ENCODE measurements at places on chromosomes 2 and 18. TPM values are rescaled to one million over a fixed set of nuclear protein-coding genes. Genes with fewer than 3 reads are reported as not detected.

DNA sequence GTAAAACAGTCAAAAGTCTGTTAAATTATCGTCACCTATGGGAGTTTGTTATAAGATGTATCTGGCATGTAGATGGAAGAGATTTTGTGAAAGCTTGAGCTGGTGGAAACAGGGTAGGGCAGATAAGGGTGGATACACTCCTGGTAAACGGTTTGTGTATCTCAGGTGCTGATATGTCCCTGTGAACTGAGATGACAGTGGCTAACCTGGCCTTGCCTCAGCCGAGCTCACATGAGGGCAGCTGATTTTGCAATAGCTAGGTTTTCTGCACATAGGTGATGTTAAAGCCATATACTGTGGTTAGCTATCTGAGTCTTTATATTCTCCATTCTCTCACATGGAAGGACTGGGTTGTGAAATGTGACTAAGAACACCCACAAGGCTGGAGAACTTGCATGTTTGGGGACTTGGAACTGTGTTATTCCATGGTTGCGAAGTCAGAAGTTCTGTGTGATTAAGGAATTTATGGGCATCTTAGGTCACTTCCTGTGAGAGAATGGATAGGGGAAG, 205.1 kb downstream of the TPGS2 start:
- DNase-seq: no peak

DNA sequence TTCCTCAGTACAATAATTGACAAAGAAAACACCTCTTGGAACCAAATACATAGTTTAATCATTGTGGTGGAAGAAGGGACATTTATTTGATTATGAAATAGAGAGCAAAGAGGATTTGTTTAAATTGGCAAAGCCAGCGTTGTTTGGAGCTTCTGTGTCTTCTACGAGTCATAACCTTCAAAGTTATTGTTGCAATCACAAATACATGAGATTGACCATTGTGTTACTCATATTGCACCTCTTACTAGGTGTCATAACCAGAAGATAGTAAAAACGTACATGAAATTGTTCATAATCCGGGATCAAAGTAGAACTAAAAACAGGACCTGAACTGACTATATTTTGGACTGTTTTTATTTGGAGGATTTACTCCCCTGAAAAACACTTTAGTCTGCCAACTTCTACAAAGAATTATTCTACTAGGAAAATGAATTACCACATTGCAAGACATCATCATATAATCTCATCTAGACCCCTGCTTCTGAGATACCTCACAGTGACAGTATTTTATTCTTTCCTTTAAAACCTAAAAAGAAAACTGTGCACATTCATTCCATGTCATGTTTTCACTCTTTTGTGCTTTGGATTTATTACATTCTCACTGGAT, 151.7 kb upstream of the KLF7 start:
- no peak for DNase-seq

DNA sequence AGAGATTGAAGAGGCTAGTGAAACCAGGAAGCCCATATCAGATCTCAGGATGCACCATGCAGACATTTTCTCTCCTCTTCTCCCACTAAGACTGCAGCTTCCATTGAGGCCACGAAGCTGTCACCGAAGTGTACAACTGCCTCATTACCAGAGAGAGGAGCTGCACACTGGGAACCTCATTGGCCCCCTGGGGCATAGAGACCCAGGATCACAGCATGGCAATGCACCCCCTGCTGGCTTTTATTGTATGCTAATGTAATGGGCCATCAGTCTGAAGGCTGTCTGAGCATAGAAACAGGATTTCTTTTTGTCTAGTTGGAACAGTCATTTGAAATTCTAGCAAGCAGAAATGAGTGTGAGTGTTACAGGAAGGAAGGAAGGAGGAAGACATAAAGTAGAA, 861.6 kb upstream of the CELF4 start:
- DNase-seq: no peak

DNA sequence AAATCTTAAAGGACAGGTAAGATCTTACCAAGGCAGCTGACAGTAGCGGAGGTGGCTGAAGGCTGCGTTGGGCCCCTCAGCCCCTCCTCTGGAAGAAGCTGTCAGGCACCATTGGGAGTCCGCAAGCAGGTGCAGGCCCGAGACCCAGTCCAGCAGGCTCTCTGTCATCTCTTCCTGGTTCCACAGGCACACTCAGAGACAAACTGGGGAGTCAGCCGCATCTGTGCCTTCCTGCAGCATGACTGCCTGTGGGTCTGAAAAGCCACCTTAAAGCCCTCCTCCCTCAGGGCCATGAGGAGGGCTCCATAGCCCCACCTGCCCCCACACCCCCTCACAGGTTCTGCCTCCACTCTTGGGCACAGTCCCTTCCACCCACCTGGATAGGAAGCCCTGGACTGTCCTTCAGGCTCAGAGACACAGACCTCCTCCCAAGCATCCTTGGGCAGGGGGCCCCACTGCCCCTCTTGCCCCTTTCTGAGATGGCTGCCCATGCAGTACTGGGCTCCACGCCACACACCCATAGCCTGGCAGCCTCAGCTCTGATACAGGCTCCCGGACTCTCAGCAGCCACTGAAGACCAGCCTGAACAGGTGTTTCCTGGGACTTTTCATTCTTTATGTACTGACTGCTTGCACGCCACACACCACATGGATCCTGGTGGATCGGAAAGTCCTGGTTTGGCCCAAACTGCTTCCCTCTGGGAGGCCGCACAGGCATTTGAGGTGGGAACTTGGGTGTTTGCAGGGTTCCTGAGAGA, 239.8 kb downstream of the SEPTIN10 start:
- no peak for DNase-seq

GRCh38 chr2:73359915-73360697, 25.5 kb upstream of the ALMS1 start:
- DNase-seq: no peak

DNA sequence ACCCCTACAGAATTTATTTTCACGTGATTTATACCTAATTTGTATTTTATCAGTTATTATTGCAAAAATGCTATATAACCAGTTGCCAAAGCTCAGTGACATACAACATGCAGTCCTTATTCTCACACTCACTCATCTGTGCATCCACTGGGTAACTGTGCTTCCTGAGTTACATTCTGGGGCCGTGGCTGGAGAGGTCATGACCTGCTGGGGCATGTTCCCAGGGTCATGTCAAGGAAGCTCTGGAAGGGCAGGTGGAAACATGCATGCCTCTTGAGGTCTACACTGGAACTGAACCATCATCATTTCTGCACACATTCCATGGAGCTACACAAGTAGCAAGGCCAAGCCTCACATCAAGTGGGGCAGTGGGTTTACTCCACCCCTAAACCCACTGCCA, 715.5 kb downstream of the CNTNAP5 start:
- no peak for DNase-seq

DNA sequence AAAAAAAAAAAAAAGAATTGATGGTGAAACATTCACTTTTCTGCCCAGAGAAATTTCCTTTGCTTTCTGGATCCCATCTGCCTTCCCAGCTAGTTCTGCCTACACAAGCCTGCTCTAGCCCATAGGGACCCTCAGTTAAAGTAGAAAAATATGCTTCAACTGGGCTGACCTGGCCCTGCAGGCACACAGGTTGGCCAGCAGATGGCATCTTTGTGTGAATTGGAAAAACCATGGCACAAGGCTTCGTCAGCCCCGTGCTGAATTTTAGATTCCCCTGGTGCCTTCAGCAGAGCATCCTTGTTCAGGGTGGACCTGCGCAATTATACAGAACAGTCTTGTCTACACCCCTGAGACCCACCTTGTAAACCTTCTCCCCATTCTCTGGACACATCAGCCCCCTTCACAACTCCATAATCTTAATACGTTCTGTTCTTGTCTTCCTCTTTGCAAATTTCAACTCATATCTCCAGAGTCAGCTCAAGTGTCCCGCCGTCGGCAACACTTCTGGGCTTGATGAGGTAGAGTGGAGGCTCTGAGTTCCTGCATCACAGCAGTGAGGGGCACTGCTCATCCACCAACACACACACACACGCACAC, 114.5 kb downstream of the INSIG2 start:
- peak; percentile 45 for DNase-seq

DNA sequence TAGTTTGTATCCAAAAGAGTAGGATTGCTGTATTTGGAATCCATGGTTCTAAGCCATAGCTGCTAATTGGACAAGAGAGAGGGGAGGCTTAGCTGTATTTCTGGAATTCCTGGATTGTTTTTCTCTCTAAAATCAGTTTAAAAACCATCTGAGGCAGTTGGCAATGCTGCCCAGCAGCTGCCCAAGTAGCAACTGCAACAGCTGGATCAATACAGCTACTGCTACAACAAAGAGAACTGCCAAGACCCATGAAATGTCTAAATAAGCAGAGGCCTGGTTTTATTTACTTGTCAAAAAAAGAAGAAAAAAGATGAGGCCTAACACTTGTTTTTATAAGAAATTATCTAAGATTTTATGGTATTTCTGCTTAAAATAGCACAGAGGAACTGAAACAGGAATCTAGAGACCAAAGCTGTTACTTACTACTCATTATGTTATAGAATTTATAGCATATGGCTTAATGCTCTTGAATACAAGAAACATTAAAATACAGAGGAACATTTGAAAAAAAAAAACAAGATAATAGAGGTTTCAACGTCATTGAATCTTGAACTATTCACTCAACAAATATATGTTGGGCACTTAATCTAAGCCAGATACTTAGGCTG, 39.1 kb downstream of the TMEFF2 start:
- no peak for DNase-seq

GRCh38 chr18:6653880-6654279, 75.6 kb upstream of the ARHGAP28 start:
- DNase-seq: no peak

DNA sequence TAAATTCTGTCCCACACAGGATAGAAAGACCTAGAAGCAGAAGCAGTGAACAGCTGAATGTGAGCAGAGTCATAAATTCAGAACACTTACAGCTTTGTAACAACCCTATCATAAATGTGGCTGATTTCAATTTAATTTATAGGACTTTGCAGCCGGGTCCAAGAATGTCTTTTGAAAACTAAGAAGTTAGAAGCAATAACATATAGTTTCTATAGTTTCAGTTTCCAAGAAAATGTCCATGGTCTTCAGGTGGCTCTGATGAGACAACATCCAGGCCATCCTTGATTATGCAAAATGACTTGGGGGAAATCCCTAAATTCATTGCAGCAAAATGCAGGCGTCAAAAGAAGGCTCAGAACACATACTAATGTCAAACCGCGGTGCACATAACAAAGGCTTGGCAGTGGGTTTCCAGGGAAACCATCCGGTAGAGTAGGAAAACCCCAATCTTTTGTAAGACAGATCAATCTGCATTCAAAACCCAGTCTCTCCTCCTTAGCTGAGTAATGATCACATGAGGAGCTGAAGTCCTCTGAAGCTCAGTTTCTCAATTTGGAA, 442.2 kb upstream of the ID2 start:
- no peak for DNase-seq

- no peak for DNase-seq
Observed at GRCh38 chr2:96887493-96888012, 17.7 kb upstream of the SEMA4C start.

DNA sequence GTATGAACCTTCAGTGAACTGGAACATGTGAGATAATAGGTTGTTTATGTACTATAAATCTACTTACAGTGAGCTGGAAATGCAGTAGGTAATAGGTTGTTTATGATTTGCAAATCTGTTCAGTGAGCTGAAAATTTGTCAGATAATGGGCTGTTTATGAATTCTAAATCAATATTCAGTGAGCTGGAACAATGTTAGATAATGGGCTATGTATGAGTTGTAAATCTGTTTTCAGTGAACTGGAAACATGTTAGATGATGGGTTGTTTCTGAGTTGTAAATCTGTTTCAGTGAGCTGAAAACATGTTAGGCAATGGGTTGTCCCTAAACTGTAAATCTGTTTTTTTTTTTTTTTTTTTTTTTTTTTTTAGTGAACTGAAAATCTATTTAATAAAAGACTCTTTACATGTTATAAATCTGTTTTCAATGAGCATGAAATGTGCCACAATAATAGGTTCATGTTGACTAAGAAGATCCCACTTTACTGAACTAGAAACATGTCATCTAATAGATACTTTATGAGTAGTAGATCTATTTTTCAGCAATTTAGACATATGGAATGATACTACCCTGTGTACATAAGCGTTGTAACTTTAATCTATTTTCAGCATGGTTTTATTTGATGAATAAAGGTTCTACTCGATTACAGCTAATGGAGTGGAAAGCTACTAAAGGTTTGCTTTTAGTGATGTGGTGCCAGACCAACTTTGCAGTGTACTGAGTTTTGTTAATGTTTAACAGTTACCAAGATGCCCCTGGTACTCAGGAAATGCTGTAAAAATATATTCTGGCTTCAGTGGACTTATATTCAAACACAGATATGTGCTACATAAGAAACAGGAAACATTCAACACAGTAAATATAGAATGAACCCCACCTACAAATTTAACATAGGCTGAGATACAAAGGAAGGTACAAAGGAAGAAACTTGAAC, 1471.8 kb downstream of the LRP1B start:
- no peak for DNase-seq

- no peak for DNase-seq
Observed at GRCh38 chr2:121688820-121689219, 39.6 kb upstream of the CLASP1 start.

DNA sequence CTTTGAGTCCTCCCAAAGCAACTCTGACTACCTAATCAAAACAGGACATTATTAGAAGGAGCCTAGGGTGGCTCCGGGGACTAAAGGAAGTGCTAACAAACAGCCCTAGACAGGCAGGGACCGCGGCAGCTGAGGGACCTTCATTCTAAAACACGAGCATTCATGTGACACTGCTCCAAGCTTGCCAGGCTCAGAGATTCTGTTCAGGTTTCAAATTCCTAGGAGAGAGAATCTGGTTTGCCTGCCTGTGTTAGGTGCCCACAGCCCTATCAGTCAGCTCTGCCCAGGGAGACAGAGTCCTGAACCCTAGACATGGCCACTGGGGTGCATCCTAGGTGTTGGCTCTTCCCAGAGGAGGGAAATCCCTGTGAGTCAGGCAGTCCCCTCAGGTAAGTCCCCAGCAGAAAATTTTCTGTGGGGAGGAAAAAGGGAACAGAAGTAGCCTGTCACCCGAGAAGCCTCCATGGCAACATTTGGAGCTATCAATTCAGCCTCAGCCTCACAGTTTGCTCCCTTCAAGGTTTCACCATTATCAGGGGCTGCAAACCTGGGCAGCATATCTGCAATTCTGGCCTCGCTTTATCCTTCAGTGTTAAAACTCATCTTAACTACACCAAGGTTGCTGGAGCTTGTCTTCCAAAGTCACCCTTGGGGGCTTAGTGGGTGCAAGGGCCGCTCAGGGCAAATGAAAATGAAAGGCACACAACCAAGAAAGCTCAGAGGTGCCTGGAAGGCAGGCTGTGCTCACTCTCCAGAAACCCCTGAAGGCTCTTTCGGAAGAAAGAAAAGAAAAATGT, 28.6 kb downstream of the PCBP1 start:
- no peak for DNase-seq

GRCh38 chr2:172102391-172103359, at the start of gene DLX2:
TSS of gene DLX2 (minus strand) at chr2:172102900. CDS start at chr2:172102538, 362 bp downstream.
- peak; percentile 93 for DNase-seq

LIMS3 gene
- total RNA-seq: 0.26 TPM

ARHGAP15 gene
- total RNA-seq: not detected

CNTNAP5 gene
- not detected for total RNA-seq

DNER gene
- total RNA-seq: 84.8 TPM

LONRF2 gene
- total RNA-seq: 1.4 TPM

RASGRP3 gene
- 3.4 TPM for total RNA-seq

CNDP1 gene
- not detected for total RNA-seq

SPATA3 gene
- not detected for total RNA-seq

WDR54 gene
- 25.3 TPM for total RNA-seq

AAK1 gene
- 10.9 TPM for total RNA-seq

REG3G gene
- total RNA-seq: not detected

RUFY4 gene
- not detected for total RNA-seq

Measured in MG63 (cell line).